Activated naive CD4-positive, alpha-beta T cell (primary cell): ENCODE measurements at places on chromosomes 3 and 15.

GRCh38 chr3:157527131-157527881 lies 24.1 kb upstream of the VEPH1 start:
- DNase-seq = no peak

- DNase-seq = no peak
These were observed 15.7 kb upstream of the CNBP start for GRCh38 chr3:129199366-129199765.

GRCh38 chr3:2958551-2958950 lies 151.6 kb downstream of the IL5RA start:
- no peak for DNase-seq

DNA sequence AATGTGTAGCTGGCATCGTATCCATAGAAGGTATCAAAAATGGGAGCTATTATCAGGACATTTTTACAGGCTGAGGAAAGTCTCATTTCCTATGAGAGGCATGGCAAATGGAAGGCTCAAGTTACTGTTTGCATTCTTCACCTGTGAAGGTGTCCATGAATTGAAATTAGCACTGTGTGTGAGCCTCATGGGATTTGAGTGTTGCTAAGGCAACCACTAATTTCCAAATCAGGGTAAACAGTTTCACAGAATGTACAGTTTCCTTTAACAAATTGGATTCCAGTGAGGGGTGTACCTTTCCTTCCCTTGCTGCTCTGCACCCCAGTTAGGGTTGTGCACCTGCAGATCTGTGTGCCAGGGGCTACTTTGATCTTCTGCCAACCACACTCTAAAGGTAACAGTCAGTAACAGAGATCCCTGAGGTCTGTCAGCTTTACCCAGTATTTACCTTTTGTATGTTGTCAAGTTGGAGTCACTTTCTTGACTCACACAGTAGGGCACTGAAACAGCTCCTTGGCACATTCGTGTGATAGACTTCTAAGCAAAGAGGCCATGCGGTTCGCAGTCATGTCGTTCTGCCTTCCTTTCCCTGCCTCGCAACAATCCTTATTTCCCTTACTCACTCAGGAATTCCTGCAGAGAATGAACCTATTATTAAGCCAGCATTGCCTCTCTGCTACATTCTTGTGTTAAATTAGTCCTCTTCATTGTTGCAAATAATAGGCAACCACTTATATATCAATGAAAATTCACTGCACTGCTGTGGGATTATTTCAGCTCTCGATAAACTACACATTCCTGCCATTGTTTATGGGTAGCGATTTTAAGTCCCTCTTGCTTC lies 129.8 kb upstream of the GBE1 start:
- no peak for DNase-seq

GRCh38 chr3:42094128-42094527 lies 3.0 kb downstream of the TRAK1 start:
- no peak for DNase-seq

GRCh38 chr3:46349484-46350261 lies 4.2 kb upstream of the CCR2 start:
- DNase-seq = no peak

DNA sequence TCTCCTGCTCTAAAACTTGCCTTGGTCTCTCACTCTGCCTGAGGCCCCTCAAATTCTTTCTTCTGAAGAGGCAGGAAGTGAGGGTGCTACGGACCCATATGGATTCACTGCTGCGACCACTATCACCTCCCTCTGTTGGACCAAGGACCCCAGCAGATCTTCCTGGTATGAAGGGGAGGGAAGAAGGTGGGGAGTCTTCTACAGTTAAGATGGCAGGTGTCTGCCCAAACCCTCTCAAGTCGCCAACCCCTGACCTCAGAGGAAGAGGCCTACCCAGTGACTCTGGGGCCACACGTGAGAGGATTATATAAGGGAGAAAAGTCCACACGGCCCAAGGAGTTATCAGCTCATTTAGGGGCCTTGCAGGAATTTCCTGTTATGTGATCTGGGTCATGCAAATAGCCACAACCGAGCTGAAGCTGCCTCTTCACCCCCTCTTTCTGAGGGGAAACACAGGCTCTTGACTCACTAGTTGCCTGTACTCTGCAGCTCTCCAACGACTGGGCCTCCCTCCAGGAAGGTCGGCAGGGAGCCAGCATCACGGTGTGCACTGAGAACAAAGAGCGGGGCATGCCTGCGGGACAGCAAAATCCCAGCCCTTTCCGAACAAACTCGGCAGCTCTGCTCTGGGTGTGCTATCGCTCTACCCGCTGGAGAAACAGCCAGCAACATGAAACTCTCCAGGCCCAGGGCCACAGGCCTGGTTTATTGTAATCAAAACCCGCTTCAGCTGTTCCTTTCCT lies 116.0 kb downstream of the XXYLT1 start:
- no peak for DNase-seq
